Fibroblast of villous mesenchyme (primary cell): ENCODE measurements at places on chromosomes 5 and 9. TPM values are rescaled to one million over a fixed set of nuclear protein-coding genes. Genes with fewer than 3 reads are reported as not detected.

Gene TAF11L11
- total RNA-seq: not detected in 2 replicates

Gene LRRC19
- not detected in 2 replicates for total RNA-seq

Gene PAEP
- not detected in 2 replicates for total RNA-seq

Gene TLX3
- total RNA-seq: not detected in 2 replicates

Gene PTGR1
- total RNA-seq: 85.4 and 116 TPM in 2 replicates
